ENCODE measurements at places on chromosomes 1 and 21.

GRCh38 chr1:39003281-39003680 is 12.2 kb downstream of the AKIRIN1 start:
- no peak for DNase-seq

DNA sequence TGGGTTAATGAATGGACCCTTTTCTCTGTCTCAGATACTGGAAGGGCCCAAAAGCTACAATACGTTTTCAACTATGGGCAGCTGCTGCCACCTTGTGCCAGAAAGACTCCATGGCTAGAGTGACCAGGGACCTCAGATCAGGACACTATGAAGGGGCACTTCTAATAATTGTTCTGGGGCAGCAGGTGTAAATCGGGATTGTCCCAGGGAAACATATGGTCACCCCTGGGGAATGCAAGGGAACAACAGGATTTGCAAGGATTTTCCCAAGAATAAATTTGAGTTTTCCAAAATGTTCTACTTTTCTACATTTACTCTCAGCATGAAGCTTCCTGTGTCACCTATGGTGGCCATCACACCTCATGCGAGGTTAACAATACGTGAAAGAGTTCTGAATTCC is 12.0 kb upstream of the FCAMR start:
- DNase-seq: peak; percentile 69

DNA sequence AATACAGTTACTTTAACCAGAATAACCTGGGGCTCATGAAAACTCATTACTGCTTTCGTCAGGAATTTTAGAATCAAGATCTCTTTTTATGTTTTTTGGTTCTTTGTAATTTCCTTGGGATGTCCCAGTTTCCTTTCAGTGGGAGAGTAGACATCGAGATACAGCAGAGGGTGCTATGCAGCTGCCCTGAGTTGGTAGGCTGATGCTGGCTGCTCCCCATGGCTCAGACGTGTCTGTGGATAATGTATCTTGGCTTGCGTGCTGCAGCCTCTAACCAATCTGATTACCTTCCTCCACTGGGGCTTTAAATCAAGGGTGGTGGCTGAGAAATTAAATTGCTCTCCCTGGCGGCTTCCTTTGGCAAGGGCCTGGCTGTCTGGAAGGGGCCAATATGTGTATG is 253.7 kb downstream of the CACNA1E start:
- DNase-seq: no peak

DNA sequence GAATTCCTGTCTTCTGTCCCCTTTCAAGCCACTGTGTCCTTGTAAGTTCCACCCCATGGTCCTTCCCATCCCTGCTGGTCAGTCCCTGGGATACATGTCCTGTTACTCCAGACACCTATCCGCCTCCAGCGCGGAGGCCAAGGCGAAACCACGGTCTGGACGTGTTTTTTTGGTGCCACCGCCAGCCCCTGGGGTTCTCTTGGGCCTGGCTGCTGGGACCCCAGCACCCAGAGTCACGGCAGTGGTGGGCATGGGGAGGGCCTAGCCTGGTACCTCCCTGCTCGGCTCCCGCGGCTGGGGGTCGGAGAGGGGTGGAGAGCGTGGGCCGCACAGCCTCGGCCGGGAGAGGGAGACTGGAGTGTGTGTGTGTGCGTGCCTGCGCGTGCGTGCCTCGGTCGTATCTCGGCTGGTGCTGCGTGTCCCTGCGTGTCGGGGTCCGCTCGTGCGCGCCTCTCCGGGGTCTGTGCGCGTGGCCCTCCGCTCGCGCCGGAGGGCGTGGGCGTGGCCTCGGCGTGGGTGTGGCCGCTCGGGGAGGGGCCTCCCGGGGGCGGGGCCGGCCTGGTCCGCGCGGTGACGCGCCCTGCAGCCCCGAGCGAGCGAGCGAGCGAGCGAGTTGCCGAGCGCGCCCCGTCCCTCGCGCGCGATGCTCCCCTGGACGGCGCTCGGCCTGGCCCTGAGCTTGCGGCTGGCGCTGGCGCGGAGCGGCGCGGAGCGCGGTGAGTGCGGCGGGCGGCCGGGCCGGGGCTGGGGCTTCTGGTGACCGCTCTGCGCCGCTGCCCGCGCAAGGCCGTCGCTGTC is at the start of gene VWA1:
VWA1 (plus strand) TSS at position 585 of the 798 bp plus-strand sequence; CDS start at position 644, 59 bp downstream.
- peak; percentile 71 for DNase-seq

DNA sequence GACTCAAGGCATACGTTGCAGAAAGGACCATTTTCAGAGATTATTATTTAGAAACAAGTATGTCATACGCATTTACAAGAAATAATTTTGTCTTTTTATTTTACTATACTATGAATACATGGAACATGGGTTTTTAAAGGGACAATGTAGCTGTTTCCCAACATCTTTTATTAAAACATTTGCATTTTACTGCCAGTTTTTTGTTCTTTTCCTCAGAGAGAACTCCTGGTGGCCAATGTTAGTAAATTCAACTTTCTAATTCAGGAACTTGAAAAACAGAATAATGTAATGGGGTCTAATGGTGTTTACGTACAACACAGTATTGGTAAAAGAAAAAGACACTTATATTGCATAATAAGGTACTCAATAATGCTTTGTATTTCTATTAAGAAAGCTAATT is 14.9 kb downstream of the PRDM2 start:
- DNase-seq: no peak

GRCh38 chr1:3251807-3252428 is 182.9 kb downstream of the PRDM16 start:
- no peak for DNase-seq

DNA sequence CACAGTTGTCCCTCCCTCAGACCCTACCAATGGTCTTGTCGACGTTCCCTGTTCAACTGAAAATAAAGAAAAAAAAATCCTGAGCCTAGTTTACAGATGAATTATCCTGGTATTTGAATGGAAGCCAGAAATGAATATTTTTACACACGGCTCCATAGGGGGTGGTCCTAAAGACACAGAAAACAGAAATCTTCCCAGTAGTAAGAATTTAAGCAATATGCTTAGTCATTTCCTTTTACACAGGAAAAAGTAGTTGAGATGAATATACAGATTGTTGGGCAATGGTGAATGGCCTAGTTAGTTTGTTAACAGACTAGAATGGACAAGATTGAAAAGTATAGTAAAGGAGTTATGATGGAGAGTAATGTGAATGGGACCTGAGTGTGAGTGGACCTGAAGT is 67.4 kb downstream of the RGS18 start:
- DNase-seq: peak; percentile 8

DNA sequence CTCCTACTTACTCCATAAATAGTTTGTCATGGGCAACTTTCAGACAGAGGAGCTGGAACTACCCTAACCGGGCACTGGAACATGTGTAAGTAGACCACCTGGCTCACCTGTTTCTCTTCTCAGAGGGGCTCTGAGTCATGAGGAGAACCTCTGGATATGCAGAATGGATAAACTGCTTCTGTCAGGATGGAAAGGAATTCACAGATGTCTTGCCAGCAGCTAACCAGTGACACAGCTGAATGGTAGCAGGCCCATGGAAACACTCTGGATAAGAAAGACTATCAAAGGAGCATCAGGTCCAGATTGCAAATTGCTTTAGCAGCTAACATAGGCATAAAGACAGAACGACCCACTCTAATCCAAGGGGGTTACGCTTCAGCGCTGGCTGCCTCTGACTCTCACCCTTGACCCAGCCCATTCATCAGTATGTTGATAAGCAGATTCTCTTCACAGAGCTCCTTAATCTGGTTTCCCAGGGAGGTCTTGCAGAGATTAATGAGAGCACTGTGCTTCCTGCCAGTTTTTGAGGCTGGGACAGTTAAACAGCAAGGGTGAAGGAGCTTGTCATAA is 54.2 kb downstream of the HIVEP3 start:
- no peak for DNase-seq

GRCh38 chr1:237891979-237892378 is 1.3 kb upstream of the ZP4 start:
- DNase-seq: no peak

DNA sequence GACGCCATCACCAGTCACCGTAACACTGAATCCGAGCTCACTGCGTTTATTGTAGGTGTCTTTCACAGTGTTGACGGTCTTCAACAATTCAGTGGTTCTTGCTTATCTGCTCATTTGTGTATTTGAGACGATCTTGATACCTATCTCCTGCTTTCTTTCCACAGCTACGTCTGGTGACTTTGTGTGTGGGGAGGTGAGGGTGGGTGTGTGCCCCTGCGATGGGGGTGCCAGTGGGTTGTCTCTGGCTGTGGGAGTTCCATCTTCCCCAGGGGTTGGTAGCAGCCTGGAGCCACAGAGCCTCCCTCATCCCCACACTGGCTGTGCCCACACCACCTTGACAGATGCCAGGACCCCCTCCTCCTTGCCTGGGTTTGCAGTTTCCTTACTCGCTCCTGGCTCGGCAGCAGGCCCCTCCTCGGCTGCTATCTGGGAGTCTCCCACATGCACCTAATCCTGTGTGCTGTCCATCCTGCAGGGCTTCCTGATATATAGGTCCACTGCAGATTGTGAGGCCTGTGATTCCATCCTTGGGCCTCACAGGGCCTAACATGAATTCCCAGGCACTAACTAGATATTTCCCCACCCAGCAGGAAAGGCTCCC is 6.3 kb upstream of the PARP1 start:
- DNase-seq: no peak

- no peak for DNase-seq
Observed at GRCh38 chr1:57195436-57195941, 228.4 kb downstream of the DAB1 start.

- no peak for DNase-seq
Observed at GRCh38 chr1:14824314-14824915, 225.9 kb downstream of the KAZN start.

DNA sequence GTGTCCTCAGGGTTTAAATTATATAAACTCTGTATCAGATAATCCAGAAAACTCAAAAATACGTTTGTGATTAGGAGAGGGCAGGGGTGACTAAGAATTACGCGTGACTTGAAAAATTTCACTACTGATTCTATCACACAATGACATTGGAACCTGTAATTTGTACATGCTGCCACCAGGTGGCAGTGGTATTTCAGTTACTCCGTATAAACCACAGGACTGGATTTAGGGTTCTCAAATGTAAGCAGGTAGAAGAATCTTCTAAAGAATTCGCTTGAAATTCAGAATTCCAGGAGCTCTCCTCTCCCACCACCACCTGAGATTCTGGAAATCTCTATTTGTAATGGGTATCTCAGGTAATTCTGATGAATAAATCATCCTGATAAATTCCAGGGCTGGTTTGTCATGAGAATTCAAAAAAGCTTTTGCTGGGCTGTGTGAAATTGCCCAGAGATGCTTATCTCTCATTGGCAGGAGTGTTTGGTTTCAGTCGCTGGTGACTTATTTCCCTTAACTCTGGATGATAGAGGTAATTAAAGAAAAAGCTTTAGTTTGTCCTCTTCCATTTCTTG is 1.7 kb upstream of the KRTAP7-1 start:
- no peak for DNase-seq

DNA sequence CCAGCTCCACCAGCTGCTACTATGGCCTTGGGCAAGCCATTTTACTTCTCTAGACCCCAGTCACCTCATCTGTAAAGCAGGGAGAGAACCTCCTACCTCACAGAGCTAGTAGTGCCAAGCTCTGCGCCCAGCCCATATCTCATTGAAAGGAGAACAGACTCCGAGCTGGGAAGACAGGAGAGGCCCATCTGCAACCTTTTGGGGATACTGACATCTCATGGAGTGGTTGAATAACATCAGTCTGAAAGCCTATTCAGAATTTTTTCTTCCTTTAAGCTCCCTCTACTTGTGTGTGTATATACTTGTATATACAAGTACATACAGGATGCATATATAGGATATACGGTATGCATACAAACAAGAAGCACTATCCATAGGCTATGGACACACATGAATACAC is 279.5 kb upstream of the POU3F1 start:
- no peak for DNase-seq

DNA sequence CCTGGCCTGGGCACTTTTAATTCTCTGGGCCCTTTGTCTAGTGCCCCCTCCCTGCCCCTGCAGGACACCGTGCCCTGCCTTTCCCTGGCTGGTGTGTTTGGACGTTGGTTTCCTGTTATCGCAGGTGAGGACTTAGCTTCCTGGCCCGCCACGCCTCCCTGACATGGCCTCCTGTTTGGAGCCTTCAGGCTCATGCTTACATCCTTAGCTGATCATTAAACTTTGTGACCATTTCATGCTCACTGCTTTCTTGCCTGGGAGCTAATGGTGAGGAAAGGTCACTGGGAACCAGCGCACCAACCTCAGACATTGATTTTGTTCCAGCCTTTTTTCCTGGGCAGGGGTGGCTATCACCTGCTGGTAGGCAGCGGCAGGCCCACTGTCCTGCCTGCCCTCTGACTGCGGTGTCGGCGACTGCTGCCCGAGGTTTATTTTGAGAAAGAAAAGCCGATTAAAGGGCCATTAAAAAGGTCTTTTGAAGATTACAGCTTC is 3.7 kb downstream of the PFKL start:
- no peak for DNase-seq

GRCh38 chr1:109894823-109895719 is 15.6 kb upstream of the CSF1 start:
- no peak for DNase-seq

DNA sequence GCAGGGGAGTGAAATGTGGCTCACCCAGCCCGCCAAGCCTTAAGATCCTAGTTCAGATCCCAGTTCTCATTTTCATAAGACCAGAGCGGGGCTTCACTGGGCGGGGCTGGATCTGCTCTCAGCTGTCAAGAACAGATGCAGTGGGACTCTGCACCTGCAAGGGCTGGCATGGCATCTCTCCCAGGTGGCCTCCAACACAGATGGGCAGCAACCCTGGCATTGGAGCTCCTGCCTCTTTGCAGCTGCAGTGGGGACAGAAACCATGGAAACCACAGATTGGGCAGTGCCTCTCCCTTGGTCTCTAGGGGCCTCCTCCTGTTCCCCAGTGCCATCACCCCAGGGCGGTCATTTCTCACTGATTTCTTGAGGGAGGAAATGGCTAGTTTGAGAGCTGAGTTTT is 267.7 kb downstream of the PRDM2 start:
- DNase-seq: no peak

- no peak for DNase-seq
Observed at GRCh38 chr1:30848130-30848529, 60.4 kb downstream of the SDC3 start.

- DNase-seq: no peak
Observed at GRCh38 chr1:82628887-82629286, 828.2 kb downstream of the ADGRL2 start.

- DNase-seq: no peak
Observed at GRCh38 chr21:41622831-41623548, 115.0 kb upstream of the TMPRSS2 start.

DNA sequence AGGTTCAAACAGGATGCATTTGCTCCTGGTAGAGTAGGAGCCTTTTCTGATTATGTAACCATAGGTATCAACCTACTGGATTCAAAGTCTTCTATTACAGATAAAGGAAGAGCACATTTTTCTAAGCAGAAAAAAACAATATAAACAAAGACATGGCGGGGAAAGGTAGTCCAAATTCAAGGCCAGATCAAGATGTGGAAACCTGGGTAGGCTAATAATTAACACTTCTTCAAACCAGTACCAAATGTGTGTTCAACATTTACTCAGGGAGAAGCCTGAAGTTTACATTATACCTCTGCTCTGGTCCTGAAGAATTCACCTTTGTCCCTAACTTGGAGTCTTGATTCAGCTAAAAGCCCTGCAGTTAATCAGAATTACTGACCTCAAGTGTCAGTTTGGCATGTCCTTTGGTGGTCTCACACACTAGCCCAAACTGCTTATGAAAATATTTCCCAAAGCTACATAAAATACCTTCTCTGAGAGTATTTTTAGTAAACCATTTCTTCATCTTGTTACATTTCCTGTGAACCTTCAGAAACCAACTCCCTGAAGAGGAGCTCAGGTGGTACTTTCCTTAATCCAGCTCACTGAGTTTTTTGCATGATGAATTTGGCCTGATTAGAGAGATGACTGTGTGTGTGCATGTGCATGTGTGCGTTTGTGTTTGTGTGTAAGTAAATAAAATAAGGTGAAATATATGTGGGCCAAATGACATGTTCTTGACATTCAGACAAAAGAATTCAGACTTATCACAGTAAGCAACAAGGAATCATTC is 70.2 kb downstream of the TOR3A start:
- DNase-seq: no peak

Data from HTR-8/SVneo (cell line).